CD14-positive monocyte (primary cell): ENCODE measurements at places on chromosomes 1 and 21. TPM values are rescaled to one million over a fixed set of nuclear protein-coding genes. Genes with fewer than 3 reads are reported as not detected.

DNA sequence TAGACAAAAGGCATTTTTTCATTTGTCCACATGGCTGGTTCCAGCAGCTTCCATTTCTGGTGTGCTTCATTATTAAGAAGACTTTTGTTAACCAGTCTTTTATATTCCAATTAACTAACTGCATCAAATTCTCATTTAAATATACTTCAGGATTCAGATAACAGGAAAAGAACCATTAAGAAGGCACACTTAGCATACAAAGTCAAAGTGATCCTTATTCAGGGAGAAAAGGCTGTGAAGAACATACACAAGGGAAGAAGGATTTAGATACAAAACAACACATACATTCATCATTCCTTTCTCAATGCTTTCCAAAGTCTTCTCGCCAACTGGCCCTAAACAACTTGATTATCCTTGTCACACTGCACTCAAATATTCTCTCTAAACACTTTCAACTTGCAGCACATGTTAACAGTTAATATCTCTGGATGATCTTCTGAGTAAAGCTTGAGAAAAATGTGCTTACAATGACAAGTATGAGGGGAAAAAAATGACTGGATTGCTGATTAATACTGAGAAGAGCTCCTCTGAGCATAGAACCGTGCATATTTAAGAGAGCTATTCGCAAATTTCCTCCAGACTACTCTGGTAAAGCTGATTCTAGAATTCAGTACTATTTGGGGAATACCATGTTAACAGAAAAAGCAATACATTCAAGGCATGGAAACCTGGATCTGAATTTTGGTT, 225.2 kb upstream of the TNR start:
- no peak for DNase-seq

- no peak for DNase-seq
These were observed 5.0 kb downstream of the KPNA6 start for GRCh38 chr1:32112806-32113375.

- DNase-seq: no peak
These were observed 147.3 kb downstream of the CD247 start for GRCh38 chr1:167371030-167371429.

DNA sequence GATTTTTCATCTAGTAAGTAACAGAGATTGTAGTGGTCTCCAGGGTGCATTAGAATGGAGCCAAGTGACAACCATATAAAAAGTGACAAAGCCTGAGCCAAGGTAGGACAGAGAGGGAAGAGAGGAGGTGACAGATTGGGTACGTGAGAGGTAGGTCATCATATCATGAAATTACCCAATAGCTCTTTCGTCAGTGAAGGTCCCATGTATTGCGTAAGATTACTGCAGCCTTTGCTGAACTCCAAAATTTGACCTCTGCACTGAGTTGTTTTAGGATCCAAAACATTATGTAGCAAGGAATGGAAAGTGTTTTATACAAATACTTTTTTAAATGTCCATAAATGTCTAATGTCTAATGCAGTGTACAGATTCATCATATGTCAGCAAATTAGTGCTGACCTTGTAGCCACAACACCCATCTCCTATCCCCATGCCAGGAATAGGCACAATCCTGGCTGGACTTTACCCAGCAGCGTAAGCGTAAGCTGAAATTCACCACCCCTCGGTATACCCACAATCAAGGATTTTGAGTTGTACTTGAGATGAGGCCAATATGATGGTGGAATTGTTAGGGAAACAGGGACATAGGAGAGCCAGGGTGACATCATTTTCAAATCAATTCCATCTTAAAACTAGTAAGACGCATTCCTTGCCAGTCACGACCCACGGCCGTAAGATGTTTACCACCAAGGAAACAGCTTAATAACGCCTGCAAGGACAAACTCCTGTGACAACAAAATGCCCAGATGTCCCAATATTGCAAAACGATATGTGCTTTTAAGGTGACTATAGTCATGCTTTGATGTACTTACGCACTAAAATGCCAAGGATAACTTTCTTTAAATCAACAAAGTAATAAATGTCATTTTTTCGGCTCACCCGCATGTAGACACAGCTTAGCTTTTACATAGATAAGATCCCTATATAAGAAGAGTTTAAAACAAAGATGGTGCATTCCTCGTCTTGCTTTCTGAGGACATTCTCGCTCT, 38.1 kb upstream of the GREM2 start:
- no peak for DNase-seq

DNA sequence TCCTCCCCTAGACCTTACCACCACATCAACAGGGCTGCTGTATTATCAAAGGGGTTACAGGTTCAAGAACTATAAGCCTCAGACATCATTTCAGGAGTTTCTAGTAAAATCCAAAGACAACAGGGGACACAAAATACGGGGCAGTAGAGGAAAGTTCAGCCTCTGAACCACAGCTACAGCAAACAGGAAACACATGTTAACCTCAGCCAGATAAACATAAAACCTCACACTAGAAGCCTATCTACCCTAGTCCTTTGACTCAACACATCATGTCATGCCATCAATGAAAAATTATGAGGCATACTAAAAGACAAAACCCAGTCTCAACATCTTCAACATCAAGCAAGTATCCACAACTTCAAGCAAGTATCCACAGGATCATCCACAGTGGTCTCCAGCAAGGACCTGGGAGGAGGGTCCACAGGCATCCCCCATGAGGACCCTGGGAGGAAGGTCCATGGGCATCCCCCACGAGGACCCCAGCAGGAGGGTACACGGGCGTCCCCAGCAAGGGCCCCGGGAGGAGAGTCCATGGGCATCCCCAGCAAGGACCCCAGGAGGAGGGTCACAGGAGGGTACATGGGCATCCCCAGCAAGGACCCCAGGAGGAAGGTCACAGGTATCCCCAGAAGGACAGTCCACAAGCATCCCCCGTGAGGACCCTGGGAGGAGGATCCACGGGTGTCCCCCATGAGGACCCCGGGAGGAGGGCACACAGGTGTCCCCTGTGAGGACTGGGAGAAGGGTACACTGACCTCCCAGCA, 440.0 kb downstream of the MATN1 start:
- DNase-seq: no peak

TEX38 gene
- not detected in 2 replicates for polyA plus RNA-seq

PEAR1 gene
- polyA plus RNA-seq: not detected in 2 replicates

C4BPB gene
- not detected for polyA plus RNA-seq
